ENCODE measurements at places on chromosomes 7 and 10.

GRCh38 chr7:66974986-66975590 is 20.3 kb downstream of the SBDS start:
- no peak overlapping the region for H3K4me3 ChIP-seq
- DNase-seq = no peak
- H3K4me1 ChIP-seq = no peaks in the 10 kb centered on the region
- no peaks in the 10 kb centered on the region for H3K36me3 ChIP-seq
- H3K27ac ChIP-seq = no peak overlapping the region

DNA sequence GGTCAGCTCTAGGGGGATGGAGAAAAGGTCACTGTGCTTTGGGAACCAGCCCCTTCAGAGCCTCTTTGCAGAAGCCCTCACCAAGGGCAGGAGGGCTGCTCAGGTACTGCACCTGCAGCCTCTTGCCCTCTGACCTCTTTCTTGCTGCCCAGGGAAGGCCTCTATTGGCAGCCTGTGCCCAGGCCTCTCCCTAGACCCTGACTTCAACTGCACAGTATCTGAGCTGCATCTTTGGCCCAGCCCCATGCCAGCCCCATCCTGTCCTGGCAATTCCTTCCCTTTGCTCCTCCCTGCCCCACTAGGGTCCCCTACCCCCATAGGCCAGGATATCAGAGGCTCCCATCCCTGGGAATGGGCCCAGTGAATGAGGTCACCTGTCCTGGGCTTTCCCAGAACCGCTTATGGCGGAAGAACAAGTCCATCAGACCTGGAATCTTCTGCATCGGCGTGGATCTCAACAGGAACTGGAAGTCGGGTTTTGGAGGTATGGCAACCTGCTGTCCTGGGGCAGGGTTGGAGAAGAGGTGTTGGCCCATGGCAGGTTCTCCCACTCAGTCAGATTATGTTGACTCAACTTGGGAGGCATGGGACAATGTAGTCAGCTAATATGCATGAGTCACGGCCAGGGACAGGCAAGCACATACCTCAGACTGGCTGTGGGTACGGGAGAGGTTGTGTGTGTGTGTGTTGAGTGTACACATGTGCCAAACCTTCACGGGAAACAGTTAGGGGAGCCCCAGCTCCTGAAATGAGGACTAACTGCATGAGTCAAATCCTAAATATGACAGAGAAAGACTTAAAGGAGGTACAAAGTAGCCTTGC is 17.1 kb upstream of the CPA1 start:
- no peaks in the 10 kb centered on the region for H3K27me3 ChIP-seq
- H3K4me3 ChIP-seq = no peak overlapping the region
- peaks cover 6% of the 10 kb centered on the region for H3K4me1 ChIP-seq
- H3K27ac ChIP-seq = no peak overlapping the region

DNA sequence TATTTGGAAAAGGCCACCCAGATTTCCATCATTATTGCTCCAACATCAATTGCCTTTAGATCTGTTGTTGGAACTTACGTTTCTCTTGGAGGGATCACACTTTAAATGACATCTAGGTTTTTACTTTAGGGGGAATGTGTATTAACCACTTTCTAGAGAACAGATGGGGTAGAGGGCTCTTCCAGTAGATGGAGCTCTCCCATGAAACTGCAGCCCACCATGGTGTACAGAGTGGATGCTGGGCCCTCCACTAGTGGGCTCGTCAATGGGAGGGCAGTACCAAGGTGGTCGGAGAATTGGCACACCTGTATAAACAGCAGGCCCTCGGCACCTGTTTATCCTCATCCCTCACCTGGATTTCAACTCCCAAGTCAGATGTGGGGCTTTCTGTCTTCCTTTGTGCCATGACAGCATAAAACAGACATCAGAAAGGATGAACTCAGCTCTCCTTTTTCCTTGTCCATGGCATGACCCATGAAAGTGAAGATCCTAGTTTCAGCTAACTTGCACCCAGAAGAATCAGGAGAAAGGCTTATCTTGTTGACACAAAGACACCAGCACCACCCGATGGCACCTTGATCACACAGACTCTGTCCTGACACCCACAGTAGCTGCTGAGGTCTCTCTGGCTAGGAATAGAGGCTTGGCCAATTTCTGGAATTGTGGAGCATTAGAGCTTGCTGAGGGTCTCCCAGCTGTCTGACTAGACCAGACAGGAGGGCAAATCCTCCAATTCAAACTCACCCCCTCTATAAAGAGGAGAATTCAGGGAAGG is 150.5 kb downstream of the CYP26A1 start:
- H3K27ac ChIP-seq = no peak overlapping the region
- H3K4me1 ChIP-seq = no peaks in the 10 kb centered on the region

- no peak overlapping the region for H3K27ac ChIP-seq
- no peak for DNase-seq
- H3K27me3 ChIP-seq = no peaks in the 10 kb centered on the region
- no peak overlapping the region for H3K4me3 ChIP-seq
Measured at GRCh38 chr10:90481326-90481923, 376.4 kb downstream of the HTR7 start.

GRCh38 chr10:38054361-38054797 is 39.8 kb upstream of the ZNF37A start:
- no peaks in the 10 kb centered on the region for H3K27me3 ChIP-seq
- peaks cover 12% of the 10 kb centered on the region for H3K36me3 ChIP-seq
- no peak overlapping the region for H3K27ac ChIP-seq

DNA sequence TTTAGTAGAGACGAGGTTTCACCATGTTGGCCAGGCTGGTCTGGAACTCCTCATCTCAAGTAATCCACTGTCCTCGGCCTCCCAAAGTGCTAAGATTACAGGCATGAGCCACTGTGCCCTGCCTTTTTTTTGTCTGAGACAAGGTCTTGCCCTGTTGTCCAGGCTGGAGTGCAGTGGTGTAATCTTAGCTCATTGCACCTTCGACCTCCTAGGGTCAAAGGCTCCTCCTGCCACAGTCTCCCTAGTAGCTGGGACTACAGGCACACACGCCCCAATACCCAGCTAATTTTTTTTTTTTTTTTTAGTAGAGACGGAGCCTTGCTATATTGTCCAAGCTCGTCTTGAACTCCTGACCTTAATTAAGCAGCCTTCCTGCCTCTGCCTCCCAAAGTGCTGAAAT is 26.8 kb upstream of the SUPV3L1 start:
- H3K4me1 ChIP-seq = no peaks in the 10 kb centered on the region
- H3K36me3 ChIP-seq = peaks cover 8% of the 10 kb centered on the region
- H3K4me3 ChIP-seq = no peak overlapping the region

DNA sequence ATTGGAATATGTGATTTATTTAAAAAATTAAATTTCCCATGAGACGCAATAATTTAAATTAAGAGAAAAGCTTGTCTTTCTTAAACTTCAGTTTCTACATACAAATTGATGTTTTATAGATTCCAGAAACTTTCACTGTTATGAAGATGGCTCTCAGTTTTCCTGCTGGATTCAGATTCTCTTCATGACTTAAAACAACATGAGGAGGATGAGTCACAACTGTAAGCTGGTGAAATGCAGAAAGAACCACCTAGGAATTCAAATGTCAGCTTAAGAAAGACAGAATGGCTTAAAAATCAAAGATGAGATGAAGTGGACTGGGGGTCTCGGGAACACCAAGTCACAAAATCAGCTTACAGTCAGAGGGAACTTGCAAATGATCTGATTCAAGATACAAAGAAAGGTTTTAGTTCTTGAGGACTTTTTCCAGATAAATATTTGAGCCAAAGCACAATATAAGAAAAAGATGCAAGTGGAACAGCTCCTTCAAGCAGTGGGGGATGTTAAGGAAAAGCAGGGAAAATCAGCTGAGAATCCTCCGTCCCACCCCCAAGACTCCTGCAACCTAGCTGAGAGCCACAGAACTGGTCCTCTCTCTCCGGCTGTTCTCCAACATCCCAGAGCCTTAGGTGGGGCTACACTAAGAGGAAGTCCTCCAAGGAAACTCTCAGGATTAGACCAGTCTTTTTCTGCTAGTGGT is 279.8 kb downstream of the KCNMA1 start:
- H3K4me3 ChIP-seq = no peak overlapping the region
- H3K27me3 ChIP-seq = no peaks in the 10 kb centered on the region
- H3K36me3 ChIP-seq = no peaks in the 10 kb centered on the region
- no peak overlapping the region for H3K27ac ChIP-seq
- DNase-seq = no peak
- H3K4me1 ChIP-seq = no peaks in the 10 kb centered on the region

GRCh38 chr10:79331709-79332108 is 15.6 kb upstream of the PPIF start:
- DNase-seq = no peak
- no peaks in the 10 kb centered on the region for H3K4me1 ChIP-seq
- H3K27me3 ChIP-seq = no peaks in the 10 kb centered on the region
- no peak overlapping the region for H3K27ac ChIP-seq
- no peak overlapping the region for H3K4me3 ChIP-seq

DNA sequence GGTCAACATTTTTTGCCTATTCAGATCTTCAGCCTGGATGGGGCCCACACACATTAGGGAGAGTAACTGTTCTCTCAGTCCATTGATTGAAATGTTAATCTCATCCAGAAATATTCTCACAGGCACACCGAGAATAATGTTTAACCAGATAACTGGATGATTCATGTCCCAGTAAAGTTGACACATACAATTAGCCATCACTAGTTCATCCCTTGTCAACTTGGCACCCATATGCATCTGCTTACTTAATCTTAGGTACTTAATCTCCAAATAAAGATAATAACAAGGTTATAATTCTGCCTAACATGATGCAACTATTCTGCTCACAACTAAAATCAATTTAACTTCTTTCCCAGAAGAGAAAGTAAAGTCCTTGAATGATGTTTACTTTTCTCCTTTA is 502.6 kb downstream of the ADRA2A start:
- DNase-seq = no peak
- H3K4me1 ChIP-seq = no peaks in the 10 kb centered on the region
- no peak overlapping the region for H3K4me3 ChIP-seq
- no peaks in the 10 kb centered on the region for H3K27me3 ChIP-seq

- H3K4me3 ChIP-seq = no peak overlapping the region
- no peaks in the 10 kb centered on the region for H3K36me3 ChIP-seq
- no peak for DNase-seq
- H3K27ac ChIP-seq = no peak overlapping the region
- H3K4me1 ChIP-seq = 0 out of 2 replicates have a peak, but pooled peaks cover 3% of the 10 kb centered on the region
- no peaks in the 10 kb centered on the region for H3K27me3 ChIP-seq
Measured at GRCh38 chr7:123993996-123994395, 38.9 kb downstream of the TMEM229A start.

DNA sequence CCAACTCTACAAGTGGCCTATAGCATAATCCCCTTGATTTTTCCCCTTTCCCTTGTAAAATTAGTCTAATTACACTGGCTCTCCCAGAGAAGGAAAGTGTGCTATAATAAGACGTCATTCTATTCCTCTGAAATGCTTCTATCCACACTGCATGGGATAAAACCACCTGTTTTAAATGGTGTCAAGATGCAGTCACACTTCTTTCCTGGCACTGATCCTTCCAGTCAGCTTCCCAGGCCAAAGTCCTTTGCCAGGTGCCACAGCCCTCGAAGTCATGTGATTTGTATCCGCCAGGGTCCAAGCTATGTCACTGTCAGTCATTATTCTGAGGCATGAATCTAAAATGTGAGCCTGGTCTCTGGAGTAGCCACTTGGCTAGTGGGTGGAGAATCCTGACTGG is 169.0 kb upstream of the KIAA1217 start:
- H3K27me3 ChIP-seq = no peaks in the 10 kb centered on the region
- no peak overlapping the region for H3K27ac ChIP-seq
- H3K4me1 ChIP-seq = no peaks in the 10 kb centered on the region

GRCh38 chr10:123443924-123444323 is 222.2 kb upstream of the GPR26 start:
- no peak for DNase-seq
- H3K27me3 ChIP-seq = no peaks in the 10 kb centered on the region
- H3K36me3 ChIP-seq = no peaks in the 10 kb centered on the region
- H3K4me3 ChIP-seq = no peak overlapping the region
- no peaks in the 10 kb centered on the region for H3K4me1 ChIP-seq

DNA sequence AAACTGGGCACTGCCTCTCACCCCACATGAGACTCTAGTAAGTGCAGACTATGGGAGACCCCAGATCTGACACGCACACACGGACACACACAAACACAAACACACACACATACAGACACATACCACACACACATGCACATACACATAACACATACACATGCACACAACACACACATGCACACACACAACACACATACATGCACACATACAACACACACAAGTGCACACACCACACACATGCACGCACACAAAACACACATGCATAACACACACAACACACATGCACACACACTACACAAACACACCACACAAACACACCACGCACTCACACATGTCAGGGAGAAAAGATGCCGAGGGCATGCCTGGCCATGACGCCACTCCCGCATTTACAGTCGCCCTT is 205.5 kb downstream of the TYW1B start:
- peak overlapping the region; percentile 63 for H3K27ac ChIP-seq
- H3K4me1 ChIP-seq = peaks cover 4% of the 10 kb centered on the region
- H3K36me3 ChIP-seq = no peaks in the 10 kb centered on the region
- DNase-seq = no peak

DNA sequence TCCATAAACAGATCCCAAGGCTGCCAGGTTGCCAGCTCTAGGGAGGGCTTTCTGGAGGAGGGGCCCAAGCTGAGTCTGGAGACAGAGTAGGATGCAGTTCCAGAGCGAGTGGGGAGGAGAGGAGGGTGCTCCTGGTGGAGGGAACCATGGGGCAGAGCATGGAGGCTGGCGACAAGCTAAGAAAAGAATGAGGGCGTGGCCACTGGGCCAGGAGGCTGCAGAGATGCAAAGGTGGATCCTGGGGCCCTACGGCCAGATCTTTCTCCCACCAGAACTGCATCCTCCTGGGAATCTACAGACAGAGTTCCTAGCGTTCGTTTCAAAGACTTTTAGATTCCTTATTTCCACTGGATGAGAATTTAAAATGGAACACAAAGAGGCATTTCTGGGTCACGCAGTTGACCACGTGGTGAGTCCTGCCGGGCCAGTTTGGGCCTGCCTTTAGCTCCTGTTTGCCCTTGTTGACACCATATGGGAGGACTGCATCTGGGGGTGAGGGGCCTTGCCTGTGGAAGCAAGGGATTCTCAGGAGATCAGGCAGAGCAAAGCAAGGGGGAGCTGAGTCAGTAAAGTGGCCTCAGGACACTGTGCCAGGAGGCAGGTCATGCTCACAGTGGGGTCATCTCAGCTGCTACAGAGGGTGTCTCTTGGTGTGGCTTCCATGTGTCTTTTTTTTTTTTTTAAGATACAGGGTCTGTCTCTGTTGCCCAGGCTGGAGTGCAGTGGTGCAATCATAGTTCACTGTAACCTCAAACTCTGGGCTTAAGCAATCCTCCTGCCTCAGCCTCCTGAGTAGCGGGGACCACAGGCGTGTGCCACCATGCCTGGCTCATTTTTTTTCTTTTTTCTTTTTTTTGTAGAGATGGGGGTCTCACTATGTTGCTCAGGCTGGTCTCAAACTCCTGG is 137.8 kb downstream of the SH3PXD2A start:
- H3K4me3 ChIP-seq = no peak overlapping the region
- no peak overlapping the region for H3K27ac ChIP-seq
- H3K36me3 ChIP-seq = no peaks in the 10 kb centered on the region
- no peaks in the 10 kb centered on the region for H3K27me3 ChIP-seq
- no peaks in the 10 kb centered on the region for H3K4me1 ChIP-seq
